Lung microvascular endothelial cell (primary cell): ENCODE measurements at places on chromosomes 7 and 10. TPM values are rescaled to one million over a fixed set of nuclear protein-coding genes. Genes with fewer than 3 reads are reported as not detected.

- no peak for DNase-seq
Observed at GRCh38 chr10:88065383-88066049, 202.1 kb downstream of the PTEN start.

Gene MAD1L1
- 35.3 and 46.0 TPM in 2 replicates for total RNA-seq

DNA sequence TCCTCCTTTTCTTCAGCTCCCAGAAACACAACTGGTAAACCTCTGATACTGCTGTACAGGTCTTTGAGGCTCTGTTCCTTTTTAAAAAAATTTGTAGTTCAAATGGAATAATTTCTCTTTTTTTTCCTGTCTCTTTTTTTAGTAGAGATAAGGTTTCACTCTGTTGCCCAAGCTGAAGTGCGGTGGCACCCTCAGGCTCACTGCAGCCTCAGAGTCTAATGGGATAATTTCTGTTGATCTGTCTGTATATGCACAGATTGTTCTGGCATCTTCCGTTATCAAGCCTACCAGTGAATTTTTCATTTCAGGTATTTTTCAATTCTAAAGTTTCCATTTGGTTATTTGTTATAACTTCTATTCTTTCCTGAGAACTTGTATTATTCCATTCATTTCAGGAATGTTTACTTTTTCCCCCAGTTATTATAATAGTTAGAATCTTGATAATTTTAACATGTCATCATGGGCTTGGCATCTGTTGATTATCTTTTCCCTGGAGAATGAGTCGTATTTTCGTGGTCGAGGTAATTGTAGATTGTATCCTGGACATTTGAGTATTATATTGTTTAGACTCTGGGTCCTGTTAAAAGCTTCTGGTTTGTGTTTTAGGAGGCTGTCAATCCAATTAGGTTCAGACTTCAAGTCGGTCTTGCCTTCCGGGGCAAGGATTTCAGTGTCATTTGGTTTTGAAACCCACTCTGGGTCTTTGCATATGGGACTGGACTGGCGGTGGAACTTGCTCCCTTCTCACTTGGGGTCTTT is 24.5 kb downstream of the CRCP start:
- no peak for DNase-seq

DNA sequence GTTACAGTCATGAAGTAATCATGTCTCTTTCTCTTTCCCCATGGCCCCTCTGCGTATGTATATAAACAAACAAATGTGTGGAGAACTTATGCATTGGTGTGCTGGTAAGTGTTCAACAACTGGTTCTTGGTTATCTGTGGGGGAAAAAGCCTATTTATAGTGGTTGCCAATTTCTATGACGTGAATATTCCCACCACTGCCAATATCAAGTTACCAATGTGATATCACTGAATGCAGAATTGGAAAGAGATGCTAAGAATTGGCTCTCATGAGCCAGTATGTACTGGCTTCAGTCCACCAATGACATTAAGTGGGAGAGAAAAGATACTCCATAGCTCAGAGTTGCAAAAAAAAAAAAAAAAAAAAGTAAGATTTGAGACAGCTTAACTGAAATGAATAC is 399.7 kb downstream of the REEP3 start:
- no peak for DNase-seq

Gene OPN1SW
- total RNA-seq: not detected in 2 replicates

- DNase-seq: no peak
Observed at GRCh38 chr7:132759482-132760243, 183.4 kb upstream of the PLXNA4 start.

GRCh38 chr7:155935005-155935557 is 122.8 kb upstream of the SHH start:
- DNase-seq: no peak

- DNase-seq: no peak
Observed at GRCh38 chr7:21671859-21672258, 129.0 kb downstream of the DNAH11 start.

Gene ADAM22
- total RNA-seq: 0.22 and 0.40 TPM in 2 replicates

DNA sequence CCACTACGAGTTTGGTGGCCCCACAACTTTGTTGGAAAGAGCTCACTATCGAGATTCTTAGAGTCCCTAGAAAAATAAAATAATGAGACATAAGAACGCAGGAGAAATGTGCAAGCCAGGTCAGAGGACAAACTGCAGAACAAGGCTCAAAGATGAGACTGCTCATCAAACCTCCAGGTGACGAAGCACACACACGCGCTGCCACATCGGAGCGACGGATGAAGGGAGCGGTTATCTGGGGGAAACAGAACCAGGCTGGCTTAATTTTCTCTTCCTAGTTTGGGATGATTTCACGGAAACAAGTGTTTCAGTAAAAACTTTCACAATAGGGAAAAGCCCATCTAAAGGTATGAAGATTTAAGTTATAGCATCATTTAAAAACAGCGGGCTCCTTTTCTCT is 231.3 kb downstream of the SFMBT2 start:
- DNase-seq: no peak

- DNase-seq: no peak
Observed at GRCh38 chr10:37789590-37789989, 67.8 kb downstream of the ZNF248 start.

Gene BUD23
- total RNA-seq: 30.6 and 31.2 TPM in 2 replicates

DNA sequence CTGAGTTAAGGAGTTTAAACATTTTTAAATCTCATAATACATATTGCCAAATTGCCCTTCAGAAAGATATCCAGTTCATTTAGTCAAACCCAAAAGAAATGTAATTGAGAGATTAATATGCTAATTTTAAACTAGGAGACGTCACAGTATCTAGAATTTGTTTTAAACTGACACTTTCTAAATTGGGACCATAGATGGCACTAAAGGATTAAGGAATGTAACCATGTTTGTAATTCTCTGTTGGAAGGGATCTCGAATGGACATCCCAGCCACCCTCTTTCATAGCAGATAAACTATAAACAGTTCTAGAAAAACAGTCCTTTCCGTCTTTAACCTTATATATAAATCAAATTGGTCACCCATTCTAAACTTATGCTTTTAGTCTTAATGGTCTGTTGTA is 30.0 kb upstream of the SAMD9L start:
- peak; percentile 7 for DNase-seq

GRCh38 chr7:122827763-122828162 is 58.5 kb downstream of the CADPS2 start:
- no peak for DNase-seq

Gene TAS2R5
- total RNA-seq: 0.22 and 0.40 TPM in 2 replicates

DNA sequence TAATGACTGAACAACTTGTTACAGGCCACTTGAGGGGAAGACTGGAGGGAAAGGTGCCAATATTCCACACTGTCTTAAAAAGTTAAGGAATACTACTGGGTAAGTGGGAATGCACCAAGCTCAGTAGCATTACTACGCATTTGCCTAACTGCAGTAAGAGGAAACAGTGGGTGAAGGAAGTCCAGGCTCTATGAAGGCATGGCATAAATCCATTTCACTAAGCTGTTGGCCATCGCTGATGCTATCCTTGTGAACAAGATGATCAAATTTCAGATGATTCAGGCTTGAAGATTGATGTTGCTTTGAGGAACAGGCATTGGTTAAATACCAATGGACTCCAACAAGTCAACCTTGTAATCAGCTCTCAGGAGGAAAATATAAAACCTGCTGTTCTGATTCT is 44.2 kb upstream of the TES start:
- DNase-seq: no peak
